ENCODE measurements at places on chromosomes 7 and 10. TPM values are rescaled to one million over a fixed set of nuclear protein-coding genes. Genes with fewer than 3 reads are reported as not detected.

DNAJC1 gene
- 22.2 TPM for polyA plus RNA-seq

SHH gene
- polyA plus RNA-seq = 0.01 TPM

ACTL6B gene
- polyA plus RNA-seq = not detected

SUMF2 gene
- polyA plus RNA-seq = 95.4 TPM

GIMAP1 gene
- polyA plus RNA-seq = not detected

ADRA2A gene
- not detected for polyA plus RNA-seq

PVRIG gene
- not detected for polyA plus RNA-seq

CCDC3 gene
- polyA plus RNA-seq = 3.3 TPM

IKZF5 gene
- 7.8 TPM for polyA plus RNA-seq

Data from AG04450 (cell line).